ENCODE measurements at places on chromosomes 13 and 19.

- no peak for DNase-seq
Observed at GRCh38 chr13:75296641-75297040, 185.3 kb downstream of the TBC1D4 start.

DNA sequence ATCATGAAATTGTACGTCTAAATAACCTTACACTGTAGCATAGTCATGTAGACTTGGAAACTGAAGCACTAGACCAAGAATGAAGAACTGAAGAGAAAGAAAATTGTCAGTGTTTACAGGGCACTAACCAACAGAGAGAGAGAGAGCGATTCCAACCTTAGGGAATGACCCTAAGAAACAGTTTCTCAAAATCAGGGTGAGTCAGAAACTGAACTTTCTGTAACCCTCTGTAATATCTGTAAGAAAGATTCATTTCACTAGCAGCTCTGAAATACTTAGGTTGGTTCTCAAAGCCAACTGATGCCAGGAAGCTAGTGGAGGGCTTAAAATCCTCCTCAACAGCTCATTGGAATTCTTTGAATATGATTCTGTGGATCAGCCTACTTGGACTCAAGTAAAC lies 936.9 kb downstream of the EFNB2 start:
- DNase-seq = no peak

DNA sequence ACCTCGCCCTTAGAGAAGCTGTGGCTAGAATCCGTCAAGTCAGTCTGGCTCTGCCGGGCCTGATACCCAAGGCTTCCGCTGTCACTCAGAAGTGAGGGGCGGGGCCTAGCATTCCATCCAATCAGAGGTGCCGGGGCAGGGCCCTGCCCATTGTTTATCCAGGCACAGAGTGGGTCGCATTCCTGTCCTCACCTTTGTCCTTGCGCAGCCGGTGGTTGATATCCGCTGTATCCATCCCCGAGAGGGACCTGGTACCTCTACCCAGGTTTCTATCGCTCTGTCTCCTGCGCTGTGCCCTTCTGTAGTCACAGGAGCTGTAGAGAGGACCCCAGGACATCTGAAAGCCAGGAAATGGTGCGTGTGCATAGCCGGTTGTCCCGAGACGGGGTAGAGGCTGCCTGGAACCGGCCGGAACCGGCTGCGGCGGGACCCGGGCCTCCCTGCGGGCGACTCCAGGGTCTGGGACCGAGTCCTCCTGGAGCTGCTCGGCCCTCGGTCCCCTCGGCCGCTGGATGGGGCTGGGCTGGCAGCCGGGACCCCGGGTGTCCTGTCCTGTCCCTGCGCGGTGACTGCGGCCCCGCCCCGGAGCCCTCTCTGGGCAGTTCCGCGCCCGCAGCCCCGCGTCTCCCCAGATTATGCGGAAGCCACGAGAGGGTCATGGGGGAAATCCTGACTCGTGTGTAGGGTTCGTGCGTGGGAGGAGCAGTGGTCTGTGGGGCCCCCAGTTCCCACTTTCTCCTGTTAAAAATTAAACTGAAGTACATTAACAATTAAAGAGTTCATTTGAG lies at the start of gene ZNF763:
TSS of gene ZNF763 (plus strand) at position 183 of the 788 bp plus-strand sequence. CDS start at position 352, 169 bp downstream.
- peak; percentile 80 for DNase-seq

GRCh38 chr19:19523177-19523576 lies 5.5 kb upstream of the YJEFN3 start:
- DNase-seq = no peak

GRCh38 chr13:35690581-35691207 lies 214.2 kb upstream of the MAB21L1 start:
- DNase-seq = no peak

DNA sequence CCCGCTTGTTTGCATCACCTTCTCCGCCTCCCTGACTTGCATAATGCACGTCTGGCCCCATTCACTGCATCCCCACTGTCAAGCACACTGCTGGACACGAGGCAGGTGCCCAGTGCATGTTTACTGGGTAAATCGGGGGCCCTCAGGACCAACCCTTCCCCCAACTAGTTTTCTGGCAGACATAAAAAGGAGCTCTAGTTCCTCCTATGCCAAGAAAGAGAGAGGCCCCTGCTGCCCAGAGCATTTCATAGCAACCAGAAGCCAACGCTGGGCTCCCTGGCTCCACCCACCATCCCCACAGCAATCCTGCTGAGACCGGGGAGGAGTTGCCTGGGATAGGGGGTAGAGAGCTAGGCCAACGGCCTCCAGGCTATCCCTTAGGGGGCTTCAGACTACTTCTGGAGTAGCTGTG lies 23.2 kb downstream of the ANKRD27 start:
- DNase-seq = no peak

DNA sequence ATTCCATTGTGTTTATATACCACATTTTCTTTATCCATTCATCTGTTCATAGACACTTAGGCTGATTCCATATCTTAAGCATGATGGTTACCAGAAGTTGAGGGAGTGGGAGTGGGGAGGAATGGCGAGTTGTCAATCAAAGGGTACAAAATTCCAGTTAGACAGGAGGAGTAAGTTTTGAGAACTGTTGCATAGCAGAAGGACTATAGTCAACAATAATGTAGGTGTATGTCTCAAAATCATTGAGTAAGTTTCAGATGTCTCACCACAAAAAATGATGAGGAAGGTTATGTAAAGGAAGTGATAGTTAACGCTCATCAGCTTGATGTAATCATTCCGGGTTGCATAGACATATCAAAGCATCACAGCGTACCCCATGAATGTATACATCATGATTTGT lies 4.6 kb upstream of the UBL3 start:
- DNase-seq = no peak

DNA sequence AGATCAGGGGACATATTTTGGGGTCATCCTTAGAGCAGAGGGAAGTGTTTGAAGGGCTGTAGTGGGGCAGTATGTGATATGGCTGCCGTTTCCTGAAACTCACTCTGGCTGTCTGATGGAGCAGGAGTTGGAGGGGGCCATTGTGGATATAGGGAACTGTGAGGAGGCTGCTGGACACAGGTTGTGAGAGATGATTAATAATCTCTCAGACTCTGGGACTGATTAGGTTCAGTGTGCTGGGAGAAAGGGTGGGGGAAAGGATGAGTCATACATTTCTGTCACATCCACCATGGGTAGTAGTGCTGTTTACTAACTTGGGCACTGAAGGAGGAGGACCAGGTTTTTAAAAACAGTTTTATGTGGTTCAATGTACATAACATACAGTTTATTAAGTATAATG lies 4.8 kb downstream of the B3GLCT start:
- no peak for DNase-seq

GRCh38 chr13:58994777-58995176 lies 1169.0 kb downstream of the DIAPH3 start:
- no peak for DNase-seq

DNA sequence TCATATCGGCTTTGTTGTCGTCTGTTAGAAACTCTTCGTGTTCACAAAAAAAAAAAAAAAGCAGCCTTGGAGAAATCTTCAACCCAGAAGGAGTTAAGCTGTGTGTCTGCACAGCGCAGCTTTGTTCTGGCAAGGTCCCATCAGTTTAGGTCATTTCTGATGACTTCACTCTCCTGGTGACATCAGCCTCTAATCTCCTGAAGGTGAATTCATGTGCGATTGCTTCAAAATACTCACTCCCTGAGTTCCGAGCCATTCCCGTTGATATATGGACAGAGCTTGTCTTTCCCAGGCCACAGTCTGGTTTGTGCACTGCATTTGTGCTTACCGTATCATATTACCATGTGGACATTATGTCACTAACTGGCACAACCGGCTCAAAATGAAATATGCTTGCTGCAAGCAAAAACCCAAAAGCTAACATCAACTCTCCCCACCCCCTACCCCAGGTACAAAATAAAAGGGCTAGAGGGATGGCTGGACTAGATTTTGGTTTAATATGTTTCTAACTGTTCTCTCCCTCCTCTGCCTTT lies 342.4 kb downstream of the KCNRG start:
- no peak for DNase-seq

DNA sequence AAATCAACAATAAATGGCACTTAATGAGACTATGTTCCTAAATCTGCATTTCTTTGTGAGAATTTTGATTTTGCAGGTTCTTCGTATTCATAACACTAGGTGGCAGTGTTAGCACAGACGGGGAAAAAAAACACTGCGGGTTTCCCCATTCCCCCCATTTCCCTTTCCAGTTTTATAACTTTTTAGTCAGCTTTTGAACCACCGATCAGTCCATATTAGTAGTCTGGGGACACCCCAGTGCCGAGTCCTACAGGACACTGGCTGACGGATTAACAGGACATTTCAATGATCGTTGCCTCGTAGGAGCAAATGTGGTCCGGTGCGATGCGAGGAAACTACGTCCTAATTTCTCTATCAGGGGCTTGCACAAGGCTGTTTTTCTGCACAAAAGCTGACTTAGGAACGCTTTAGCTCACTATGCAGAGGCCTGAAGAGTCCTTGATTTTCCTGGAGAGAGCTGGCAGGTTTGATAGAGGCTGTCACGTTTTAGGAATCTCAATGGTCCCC lies 234.3 kb downstream of the LMO7 start:
- no peak for DNase-seq

- DNase-seq = no peak
Observed at GRCh38 chr13:103099722-103100293, 33.6 kb upstream of the SLC10A2 start.

GRCh38 chr19:48866692-48867091 lies 1.7 kb downstream of the PLEKHA4 start:
- no peak for DNase-seq

DNA sequence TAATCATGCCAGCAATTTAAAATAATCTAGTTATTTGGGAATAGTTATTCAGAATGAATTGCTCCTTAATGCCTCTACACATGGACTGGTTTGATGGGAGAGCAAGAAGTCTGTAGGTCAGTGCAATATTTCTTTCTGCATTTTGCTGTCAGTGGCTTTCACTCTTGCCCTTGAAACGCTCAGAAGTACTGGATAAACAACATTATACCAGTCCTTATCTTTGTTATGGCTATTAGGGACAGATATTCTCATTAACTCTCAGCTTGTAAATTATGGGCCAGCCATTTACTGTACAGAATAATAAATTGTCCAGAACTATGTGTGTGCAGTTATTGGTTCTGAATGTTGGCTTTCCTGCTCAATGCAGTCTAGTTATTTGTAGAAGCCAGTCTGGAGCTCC lies 224.4 kb downstream of the OXGR1 start:
- DNase-seq = no peak

DNA sequence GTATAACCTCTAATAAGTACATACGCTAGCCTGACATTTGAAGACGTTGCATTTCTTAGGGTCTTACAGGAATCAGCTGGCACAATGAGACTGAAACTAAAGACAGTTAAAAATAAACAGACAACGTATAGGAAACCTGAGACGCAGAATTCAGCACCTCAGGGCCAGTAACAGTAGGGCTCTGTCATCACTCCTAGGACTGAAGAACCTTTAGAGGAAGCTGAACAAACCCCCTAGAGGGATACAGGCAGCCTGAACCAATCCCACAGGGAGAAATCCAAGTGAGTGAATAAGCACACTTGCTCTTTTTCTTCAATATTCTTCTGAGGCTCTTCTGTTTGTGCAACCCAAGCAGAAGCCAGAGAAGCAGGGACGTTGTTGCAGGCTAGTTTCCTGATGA lies 53.9 kb upstream of the KLHL1 start:
- DNase-seq = no peak

GRCh38 chr19:10374931-10375330 lies 5.4 kb downstream of the TYK2 start:
- DNase-seq = no peak

- DNase-seq = no peak
Observed at GRCh38 chr19:3055741-3056416, 6.4 kb downstream of the TLE5 start.

Data from activated CD8-positive, alpha-beta memory T cell treated with anti-CD3 and anti-CD28 coated beads for 1 hour (primary cell).